ENCODE measurements at places on chromosomes 12 and 14.
A peak's percentile ranks its signal among the peaks of the same experiment; 100 is the strongest.

- DNase-seq: no peak
Observed at GRCh38 chr12:42770261-42770660, 180.7 kb upstream of the PRICKLE1 start.

- no peak for DNase-seq
Observed at GRCh38 chr12:46982629-46983392, 96.6 kb upstream of the PCED1B start.

GRCh38 chr12:40144023-40144422 is 38.1 kb upstream of the SLC2A13 start:
- DNase-seq: no peak

DNA sequence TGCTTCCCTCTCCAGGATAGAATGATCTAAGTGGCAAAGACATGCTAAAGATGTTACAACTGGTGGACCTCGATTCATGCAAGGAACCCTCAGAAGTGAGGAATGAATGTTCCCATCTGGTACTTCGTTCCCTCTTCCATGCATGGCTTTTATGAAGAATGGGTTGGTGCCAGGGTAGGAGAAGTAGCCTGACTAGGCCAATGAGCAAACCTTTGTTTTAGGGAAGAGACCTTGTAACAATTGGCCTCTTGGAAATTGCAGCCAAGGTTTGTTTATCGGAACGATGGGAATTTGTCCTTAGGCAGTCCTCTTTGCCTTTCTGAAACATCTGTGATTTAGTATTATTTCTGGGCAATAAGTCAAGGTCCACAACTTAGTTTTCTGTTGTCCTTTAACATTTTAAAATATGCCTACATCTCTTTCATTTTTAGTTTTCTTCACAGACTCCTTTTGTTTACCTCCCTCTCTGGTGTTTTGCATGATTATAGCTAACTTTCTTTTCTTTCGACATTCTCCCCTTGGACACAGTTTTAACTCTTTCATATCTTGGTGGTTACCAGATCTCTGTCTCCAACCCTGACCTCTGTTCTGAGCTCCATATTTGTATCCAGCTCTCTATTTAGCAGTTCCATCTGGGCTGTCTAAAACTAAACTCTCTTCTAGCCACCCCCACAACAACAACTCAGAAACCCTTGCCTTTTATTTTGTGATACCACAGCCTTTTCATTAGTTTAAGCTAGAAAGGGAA is 70.0 kb downstream of the DIP2B start:
- peak; percentile 36 for DNase-seq

DNA sequence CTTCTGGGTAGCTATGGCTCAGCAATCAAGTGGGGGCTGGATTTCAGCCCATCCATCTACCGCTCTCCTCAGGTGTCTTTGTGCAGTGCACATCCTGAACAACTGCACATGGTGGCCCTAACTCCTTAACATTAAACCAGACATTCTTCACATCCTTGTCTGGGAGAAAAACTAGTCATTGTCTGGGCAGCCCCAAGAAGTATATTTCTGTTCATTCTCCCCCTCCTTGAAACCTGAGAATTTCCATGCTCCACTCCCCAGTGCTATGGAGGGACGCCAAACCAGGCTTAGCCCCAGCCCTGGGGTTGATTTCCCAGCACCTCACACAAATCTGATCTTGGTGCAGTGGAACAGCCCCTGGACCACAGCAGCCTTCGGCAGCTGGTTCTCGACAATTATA is 13.4 kb downstream of the MYL2 start:
- no peak for DNase-seq
